Activated T-cell treated with anti-CD3 and anti-CD28 coated beads, Interleukin-2, amount 50 U/mL, for 1 hour (primary cell): ENCODE measurements at places on chromosomes 1 and 21.

DNA sequence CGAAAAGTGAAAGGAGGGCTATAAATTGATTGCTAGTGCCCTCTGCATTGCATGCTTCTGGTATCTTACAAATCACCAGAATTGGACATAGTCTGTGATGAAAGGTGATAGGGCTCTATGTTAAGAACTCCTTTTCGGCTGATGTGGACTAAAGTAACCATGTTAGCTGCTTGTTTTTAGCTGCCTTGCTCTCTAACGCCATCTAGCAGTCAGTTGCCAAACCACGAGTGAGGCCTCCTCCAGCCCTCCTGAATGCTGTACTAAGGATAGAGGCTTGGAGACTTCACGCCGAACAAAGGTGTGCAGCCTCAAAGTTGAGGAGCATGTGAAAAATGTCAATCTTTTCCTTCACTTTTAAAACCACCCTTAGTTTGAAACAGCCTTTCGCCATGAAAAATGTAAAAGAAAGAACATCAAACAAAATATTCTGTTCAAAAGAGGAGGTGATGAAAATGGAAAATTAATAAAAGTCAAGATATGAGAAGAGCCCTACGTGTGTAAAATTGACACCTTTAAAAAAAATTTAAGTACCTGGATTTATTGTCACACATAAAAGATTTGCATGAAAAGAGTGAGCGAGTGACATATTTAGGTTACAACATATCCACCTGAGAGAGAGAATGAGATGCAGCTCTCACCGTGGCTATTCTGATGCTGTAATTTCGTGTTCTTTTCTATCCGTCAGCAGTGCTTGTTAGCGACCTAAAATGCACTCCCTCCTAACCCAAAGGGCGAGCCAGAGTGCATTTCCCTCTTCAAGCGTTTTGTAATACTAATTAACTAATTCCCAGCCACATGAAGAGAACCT, 8.1 kb downstream of the LRRC53 start:
- peak; percentile 18 for DNase-seq

GRCh38 chr1:192311281-192311680, 5.5 kb upstream of the RGS21 start:
- DNase-seq = no peak

- no peak for DNase-seq
Measured at GRCh38 chr1:205274041-205274691, 46.4 kb downstream of the TMCC2 start.

GRCh38 chr1:235077571-235078479, 50.8 kb downstream of the TOMM20 start:
- no peak for DNase-seq

DNA sequence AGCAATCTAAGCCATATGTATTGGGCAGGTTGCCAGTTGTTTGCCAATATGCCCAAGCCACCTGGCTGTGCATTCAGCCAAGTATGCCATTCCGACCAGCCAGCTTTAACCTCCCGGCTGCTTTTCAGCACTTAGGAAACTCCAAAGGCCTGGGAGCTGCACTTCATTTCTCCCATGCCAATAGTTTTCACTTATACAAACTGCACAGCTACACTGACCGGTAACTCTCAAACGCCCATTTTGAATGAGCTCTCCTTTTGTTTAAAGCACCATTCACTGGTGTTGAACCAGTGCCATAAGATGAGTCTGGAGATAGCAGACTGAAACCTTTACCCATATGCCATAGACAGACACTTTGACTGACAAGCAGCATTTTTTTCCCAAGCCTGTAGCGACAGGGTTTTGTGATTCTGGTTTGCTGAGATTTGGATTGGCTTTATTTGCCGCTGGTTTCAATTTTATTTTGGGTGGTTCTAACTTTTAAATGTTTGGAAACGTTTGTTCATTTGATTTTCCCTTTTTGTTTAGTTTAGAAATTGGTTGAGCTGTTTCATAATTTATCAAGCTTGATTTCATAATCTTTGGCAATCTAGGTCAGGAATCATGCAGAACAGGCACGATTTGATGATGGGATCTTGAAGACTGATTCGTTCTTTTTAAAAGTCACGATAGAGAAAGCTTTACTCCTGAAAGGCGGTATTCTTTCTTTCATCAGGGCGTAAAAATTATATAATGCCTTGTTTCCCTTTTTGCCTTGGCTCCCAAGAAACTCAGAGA, 144.6 kb downstream of the NFIA start:
- no peak for DNase-seq

DNA sequence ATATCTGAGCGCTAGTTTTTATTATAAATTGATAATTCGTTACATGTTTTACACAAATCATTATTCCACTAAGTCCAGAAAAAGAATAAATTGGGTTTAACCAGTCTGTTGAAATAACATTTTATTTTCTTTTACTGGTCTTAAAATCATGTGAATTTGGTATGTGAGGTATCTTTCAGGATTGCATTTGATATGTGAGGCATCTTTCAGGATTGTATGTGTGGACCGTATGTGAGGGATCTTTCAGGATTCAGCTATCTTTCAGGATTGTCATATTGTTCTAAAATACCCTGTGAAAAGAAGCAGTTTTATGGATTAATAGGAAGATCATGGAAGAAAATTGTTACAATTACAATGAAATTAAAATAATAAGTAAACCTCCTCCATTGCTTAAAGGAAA, 42.9 kb downstream of the USP25 start:
- DNase-seq = no peak

DNA sequence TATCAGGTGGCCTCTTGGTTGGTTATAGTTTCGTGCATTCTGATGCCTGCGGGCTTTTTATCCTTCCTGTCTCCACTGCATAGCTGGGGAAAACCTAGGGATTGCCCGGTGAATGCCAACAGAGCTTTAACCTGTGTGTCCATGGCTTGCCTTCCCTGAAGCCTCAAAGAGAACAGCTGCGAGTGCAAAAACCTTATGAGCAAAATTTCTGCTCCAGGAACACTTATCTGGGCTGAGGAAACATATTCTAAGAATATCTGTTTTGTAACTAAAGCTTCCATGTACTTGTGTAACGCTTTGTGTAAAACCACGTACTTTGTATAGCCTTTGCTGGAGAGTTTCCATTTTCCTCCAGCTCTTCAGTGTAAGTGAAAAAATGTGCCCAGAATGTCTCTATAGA, 7.2 kb downstream of the CNST start:
- DNase-seq = no peak

- no peak for DNase-seq
Measured at GRCh38 chr1:85465099-85465785, at the start of gene DDAH1. DDAH1 (minus strand) TSS chr1:85465159; CDS start chr1:85465045, 114 bp downstream.

DNA sequence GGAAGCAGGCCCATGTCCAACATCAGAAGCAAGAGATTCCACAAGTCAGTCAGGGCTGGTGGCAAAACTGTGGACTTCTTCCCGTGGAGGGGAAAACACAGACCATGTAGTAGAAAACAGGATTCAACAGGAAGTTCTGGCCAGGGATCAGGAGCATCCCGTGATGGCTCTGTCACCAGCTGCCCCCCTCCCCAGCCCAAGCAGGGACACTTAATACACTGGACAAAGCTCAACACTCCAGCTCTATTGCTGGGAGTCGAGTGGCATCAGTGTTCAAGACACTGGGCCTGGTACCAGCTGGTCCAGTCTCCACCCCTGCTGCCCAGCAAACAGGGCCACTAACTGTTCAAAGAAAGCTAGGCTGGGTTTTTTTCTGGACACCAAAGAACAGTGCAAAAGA, 3.7 kb downstream of the SLC45A3 start:
- DNase-seq = no peak

DNA sequence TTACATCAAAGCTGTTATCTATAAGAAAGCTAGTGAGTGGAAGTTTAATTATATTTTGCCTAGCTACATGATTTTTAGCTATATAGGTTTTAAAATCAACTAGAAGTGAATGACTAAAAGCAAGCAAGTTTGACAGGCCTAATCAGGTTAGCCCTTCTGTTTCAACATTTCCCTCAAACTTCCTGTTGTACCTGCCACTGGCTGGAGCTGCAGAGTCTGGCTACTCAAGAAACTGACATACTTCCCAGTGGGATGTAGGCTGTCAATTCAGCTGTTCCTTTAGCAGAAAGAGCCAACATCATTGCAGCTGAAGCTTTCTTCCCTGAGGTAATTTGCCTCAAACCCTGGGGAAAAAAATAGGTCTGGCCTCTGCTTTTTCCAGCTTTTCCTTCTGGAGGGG, 87.1 kb upstream of the TNR start:
- DNase-seq = no peak

DNA sequence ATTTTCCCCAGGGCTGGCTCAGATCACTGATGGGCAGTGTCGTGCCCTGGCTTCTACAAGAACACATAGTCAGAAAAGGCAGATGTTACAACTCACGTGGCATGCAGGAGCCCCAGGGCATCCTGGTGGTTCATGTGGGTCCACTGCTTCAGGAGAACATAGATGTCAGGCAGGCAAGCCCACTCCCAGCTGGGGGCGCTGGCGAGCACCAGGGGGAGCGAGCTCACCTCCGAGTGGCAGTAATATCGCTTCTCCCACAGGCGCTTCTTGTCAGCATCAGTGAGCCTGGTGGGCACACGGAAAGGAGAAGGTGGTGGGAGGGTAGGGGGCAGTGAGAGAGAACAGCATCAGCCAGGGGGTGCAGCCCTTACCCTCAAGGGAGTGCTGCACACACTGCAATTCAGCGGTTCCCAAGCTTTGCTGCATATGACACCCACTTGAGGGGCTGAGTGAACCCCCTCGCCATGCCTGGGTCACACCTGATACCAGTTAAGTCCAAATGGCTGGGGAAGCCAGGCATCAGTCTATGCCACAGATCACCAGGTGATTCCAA, 34.3 kb upstream of the PPP1R15B start:
- DNase-seq = peak; percentile 58

DNA sequence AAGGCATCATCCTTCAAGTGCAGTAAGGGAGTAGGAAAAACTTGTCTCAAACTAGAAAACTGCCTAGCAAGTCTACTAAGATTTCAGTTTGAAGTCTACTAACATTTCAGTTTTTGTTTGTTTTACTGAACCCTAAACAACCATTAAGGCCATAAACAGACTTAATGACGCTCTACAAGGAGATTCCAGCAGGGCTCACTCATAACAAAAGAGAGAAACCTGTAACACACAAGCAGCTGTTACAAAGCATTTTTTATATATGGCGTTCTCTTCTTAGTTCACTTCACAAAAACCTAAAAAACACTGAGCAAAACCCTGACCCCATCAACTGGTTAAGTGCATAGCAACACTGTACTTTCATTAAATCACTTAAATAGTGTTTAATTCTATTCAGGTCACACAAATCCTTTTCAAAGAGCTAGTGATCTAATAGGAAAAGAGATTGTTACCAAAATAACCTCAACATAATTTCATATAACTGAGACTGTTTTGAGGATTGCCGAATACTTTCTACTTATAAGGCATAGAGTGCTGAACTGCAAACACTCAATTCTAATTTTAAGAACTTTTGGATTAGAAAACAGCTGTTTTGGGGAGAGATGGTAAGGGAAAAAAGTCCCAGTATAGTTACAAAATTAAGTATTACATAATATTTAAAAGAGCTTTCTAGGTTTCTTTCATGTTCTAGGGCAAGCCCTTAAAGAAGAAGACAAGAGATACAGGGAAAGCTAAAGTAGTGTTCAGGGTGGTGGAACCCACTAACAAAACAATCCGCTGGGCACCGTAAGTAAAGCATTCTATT, 1.4 kb downstream of the B3GALNT2 start:
- DNase-seq = no peak

DNA sequence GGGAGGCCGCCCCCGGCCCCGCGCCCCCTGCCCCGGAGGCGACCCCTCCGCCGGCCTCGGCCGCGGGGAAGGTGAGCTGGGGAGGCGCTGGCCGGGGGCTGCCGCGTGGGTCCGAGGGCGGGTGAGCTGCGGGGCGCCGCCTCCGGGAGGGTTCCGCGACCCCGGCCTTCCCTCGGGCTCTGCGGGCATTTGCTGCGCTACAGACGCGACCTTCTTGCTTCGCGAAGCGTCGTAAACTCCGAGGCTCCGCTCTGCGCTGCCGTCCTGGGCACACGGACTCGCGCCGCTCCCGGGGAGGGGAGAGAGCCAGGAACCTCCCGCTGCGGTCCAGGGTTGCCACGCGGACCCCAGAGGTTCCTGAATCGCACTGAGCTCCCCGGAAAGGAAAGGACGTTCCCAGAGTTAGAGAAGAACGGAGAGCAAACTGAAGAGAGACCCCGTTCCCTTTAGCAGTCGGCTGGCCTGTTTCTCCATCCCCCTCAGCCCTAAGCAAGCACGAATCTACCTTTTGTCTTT, 345 bp downstream of the SLX9 start:
- no peak for DNase-seq

- no peak for DNase-seq
Measured at GRCh38 chr1:32651461-32652073, 559 bp downstream of the RBBP4 start.

DNA sequence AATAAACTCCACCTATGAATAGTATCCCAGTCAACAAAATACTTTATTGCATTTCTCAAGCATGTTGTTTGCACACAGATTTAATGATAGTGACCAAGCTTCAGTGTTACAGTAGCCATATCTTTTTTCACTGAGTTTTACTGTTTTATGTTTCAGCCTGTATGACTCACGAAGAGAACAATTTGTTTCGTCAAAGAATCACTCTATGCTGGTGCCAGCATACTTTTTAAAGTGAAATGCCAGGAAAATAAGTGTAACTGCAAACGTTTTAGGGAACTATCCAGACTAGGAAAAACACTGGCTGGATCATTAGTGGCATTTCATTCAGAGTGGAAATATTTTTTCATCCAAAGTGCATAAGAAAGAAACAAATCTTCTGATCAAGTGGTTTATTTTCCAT, 210.8 kb downstream of the COL11A1 start:
- no peak for DNase-seq

DNA sequence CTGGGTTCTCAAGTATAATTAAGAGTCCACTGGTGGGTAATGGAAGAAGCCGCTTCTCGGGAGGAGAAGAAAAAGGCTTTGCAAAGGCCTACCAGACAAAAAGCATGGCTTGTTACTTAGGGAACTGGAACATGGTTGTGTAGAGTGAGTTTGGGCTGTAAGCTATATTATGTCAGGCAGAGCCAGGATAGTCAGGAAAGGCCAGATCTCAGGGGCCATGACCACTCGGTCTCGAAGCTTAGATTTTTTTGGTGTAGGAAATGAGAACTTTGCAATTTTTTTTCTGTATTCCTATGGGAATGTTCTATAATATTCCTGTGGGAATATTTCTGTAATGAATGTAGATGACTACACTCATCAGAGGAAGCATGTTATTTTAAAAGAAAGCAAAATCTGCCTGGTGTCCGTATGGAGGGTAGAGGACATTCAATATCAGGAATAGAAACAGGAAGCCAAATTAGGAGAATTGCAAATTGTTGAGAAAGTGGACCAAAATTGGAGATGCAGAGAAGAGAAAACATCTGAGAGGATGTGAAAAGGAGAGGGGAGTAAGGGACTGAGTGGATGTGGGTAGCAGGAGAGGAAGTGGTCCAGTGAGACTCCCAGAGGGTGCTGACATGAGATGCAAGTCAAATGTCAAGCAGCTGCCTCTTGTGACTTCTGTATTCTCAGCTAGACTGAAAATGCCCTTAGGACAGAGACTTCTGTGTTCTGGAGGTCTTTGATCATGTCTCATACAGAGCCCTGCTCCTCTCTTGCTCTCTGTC, 45.2 kb upstream of the HAO2 start:
- no peak for DNase-seq

GRCh38 chr1:59788825-59789224, 25.9 kb upstream of the HOOK1 start:
- no peak for DNase-seq

GRCh38 chr1:16451841-16452528, 11.5 kb downstream of the NECAP2 start:
- no peak for DNase-seq

- no peak for DNase-seq
Measured at GRCh38 chr1:214566158-214567104, 15.0 kb upstream of the PTPN14 start.

GRCh38 chr1:231319080-231319479, 18.6 kb downstream of the EXOC8 start:
- DNase-seq = no peak

GRCh38 chr21:34201001-34201400, 127.6 kb downstream of the MRPS6 start:
- no peak for DNase-seq
